Stimulated activated CD8-positive, alpha-beta memory T cell treated with anti-CD3 and anti-CD28 coated beads, Interleukin-4, amount 100 ng/mL, for 1 hour (primary cell): ENCODE measurements at places on chromosomes 3 and 15.

DNA sequence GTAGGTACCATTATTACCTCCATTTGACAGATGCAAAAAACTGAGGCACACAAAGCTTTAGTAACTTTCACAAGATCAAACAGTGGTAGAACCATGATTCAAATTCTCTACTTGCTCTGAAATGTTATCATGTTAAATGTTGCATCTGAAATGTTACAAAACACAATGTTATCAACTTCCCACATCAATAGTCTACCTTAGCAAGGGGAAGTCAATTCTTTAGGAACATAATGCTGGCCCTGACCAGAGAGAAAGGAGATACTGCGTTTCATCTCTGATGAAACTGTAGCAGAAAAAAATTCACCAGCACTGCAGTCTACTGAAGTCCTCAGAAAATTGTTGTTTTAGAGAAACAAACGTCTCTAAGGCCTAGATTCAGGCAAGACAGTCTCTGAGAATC lies 174.1 kb downstream of the SATB1 start:
- no peak for DNase-seq

DNA sequence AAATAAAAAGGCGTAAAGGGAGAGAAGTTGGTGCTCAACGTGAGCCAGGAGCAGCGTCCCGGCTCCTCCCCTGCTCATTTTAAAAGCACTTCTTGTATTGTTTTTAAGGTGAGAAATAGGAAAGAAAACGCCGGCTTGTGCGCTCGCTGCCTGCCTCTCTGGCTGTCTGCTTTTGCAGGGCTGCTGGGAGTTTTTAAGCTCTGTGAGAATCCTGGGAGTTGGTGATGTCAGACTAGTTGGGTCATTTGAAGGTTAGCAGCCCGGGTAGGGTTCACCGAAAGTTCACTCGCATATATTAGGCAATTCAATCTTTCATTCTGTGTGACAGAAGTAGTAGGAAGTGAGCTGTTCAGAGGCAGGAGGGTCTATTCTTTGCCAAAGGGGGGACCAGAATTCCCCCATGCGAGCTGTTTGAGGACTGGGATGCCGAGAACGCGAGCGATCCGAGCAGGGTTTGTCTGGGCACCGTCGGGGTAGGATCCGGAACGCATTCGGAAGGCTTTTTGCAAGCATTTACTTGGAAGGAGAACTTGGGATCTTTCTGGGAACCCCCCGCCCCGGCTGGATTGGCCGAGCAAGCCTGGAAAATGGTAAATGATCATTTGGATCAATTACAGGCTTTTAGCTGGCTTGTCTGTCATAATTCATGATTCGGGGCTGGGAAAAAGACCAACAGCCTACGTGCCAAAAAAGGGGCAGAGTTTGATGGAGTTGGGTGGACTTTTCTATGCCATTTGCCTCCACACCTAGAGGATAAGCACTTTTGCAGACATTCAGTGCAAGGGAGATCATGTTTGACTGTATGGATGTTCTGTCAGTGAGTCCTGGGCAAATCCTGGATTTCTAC lies at the start of gene RARB:
RARB (plus strand) TSS at position 322 of the 847 bp plus-strand sequence; CDS start at position 791, 469 bp downstream.
- no peak for DNase-seq

DNA sequence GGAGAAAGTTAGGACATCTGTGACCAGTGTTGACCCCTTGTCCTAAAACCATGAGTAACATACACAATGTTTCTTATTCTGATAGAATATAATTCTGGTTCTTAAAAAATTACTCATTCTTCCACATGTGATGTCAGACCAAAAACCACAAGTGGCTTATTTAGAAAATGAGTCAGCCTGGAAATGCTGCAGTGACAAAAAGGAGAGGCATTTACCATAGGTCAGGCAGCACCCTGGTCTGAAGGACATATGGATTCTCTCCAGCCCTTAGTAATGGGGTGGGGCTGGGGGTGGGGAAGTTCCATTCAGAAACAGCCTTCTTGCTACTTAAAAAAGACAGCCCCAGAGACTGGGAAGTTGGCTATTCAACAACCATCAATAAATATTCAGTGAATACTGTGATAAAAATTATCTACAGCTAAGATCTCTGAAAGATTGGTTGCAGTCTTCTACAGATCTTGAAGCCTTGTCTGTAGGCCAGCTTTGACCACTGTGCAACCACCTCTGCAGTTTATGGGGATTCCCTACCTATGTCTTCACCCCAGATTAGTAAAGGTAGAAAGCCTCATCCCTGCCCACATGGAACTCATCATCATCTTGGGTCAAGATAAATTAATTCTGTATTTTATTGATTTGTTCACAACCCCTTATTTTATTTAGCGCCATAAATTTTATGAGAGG lies 34.9 kb upstream of the TIMP4 start:
- no peak for DNase-seq

- no peak for DNase-seq
Measured at GRCh38 chr15:88378188-88378637, 89.0 kb downstream of the MRPL46 start.

- DNase-seq, result no peak
Measured at GRCh38 chr3:53880396-53881345, 1.3 kb downstream of the ACTR8 start.

GRCh38 chr3:170889630-170890029 lies 18.8 kb downstream of the EIF5A2 start:
- DNase-seq, result no peak

- no peak for DNase-seq
Measured at GRCh38 chr15:36529296-36530011, 50.0 kb upstream of the CDIN1 start.
